Cardiac septum (tissue), 1 donor: ENCODE measurements at places on chromosomes 3 and 15. TPM values are rescaled to one million over a fixed set of nuclear protein-coding genes. Genes with fewer than 3 reads are reported as not detected.

DNA sequence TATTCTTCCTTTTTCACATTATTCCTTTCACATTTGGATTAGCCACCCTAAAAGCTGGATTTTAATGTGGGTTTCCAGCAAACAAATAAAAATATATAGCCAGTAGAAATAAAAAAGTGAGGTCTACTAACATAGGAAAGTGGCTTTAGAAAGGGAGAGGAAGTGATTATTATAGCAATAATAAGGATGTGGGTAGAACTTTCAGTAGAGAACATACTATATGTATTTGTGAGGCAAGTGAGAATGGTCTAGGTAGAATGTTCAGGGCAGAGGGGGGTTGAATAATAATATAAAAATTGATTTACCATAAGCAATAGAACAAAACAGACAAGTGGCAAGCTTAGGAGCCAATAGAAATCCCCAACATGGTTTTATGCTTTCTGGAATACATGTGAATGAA lies 88.6 kb downstream of the NR1I2 start:
- DNase-seq, result no peak

- DNase-seq, result no peak
Observed at GRCh38 chr3:52925405-52926313, 28.3 kb upstream of the STIMATE start.

DNA sequence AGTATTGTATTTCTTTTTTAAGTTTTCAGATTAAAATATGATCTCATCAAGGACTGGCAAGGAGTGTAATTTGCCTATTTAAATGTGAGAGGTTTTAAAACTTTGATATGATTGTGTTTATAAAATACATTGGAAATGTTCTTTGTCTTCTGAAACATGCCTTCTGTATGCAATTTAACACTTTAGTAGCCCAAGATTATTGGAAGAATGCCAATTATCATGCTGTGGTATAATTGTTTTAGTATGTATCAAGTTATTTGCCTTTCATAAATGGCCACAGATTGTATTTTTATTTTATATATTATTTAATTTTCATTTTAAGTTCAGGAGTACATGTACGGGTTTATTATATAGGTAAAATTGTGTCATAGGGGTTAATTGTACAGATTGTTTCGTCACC lies 31.7 kb downstream of the ECT2 start:
- no peak for DNase-seq

- no peak for DNase-seq
Observed at GRCh38 chr15:32096916-32097617, 66.8 kb downstream of the CHRNA7 start.

- DNase-seq, result no peak
Observed at GRCh38 chr3:29758434-29759322, 477.8 kb downstream of the RBMS3 start.

DNA sequence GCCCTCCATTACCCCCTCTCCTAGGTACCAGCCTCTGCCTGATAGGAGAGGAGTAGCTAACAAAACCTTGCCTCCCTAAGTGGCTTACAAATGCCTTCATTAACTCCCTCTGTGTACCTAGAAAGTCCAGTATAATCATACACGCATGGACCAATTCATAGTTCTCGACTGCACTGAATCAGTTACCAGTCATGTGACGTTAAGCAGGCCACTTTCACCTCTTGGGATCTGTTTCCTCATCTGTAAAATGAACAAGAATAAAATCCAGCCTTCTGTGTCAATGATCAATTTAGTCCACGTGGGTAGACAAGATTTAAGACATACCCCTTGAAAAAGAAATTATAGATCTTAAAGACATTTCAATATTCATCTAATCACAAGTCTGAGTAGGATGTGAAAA lies 72.2 kb downstream of the TRIM69 start:
- DNase-seq, result no peak

The TM4SF18 gene
- total RNA-seq, result 4.1 TPM

The NTRK3 gene
- total RNA-seq, result 3.7 TPM

The TMEM207 gene
- not detected for total RNA-seq
